ENCODE measurements at places on chromosomes 1 and 21.

DNA sequence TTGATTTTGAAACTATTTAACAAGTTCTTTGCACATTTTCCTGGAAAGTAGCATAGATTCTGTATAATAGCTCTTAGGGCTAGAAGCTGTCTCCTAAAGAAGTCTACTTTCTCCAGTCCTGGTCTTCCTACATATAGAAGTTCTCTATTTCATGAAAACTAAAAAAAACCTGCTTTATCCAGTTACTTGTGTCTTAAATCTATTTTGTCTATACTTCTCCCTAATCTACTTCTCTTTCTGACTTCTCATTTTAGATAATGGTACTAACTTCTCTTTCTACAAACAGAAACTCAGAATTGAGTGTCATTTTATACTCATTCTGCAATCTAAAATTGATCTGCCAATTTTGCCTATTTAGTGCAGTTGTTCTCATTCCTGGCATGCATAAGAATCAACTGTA is 28.7 kb downstream of the PDE4B start:
- DNase-seq: no peak

DNA sequence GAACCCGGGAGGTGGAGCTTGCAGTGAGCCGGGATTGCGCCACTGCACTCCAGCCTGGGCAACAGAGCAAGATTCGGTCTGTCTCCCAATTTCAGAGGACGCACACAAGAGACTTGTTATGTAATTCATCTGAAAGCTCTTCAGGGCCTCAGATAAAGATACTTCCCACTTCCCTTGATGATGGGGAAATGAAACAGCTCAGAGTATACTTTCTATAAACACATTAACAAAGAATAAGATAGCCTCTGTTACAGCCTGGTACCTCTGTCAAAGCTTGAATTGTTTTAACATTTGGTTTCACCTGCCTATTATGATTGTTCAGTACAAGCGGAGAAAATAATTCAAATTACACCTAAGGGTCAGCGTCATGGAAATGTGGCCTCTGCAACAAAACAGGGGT is 622.9 kb upstream of the ADGRL4 start:
- DNase-seq: no peak

DNA sequence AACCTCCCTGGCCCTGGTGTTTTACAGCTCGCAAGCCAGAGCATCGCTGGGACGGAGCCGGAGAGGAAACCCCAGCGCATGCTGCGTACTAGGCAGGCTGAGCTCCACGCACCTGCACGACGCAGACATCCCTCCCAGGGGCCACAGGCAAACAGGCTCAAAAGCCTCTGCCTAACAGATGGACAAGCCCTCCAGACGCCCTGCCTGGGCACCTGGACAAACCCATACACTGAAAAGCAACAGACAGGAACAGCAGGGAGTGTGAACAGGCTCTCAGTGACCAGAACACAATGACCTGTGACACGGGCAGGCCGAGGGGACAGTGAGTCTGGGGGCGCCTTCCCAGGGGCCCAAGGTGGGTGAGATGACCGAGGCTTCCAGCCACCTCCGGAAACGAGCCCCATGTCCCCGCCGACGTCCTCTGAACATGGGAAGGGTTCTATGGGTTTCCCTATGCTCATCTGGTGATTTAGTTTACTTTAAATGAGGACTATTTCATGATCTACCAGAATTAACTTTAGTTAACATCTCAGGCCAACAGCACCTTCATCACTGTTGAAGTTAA is 40.3 kb downstream of the NPHP4 start:
- DNase-seq: no peak

DNA sequence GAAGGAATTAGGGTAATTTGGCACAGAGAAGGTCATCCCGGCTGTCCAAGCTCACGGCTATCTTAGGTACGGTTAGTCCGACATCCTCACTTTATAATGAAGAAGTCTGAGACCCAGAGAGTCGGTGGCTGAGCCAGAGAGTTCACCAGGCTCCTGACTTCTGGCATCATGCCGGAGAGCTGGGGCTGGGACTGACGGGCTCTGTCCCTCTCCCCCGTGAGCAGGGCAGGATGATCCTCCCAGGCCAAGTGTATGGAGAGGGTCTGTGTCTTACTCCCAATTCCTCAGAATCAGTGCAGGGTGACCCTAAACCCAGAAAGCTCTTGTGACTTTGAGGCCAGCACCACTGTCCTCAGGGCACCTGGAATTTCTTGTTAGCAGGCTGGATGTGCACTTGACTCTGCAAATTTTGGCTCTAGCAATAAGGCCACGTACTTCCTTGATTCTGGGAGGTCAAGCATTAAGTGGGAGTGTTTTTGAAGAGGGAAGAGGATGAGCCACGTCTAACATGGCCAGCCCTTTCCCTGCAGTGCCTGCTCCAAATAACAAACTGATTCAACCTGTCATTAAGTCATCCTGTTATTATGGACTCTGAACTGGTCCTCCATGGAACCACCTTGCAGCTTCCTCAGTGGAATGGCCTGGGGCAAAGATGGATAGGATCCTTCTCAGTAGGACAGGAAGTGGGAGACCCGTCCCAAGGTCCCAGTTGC is 20.8 kb upstream of the BTG2 start:
- DNase-seq: no peak

GRCh38 chr1:29298246-29298645 is 61.9 kb downstream of the PTPRU start:
- no peak for DNase-seq

- no peak for DNase-seq
Observed at GRCh38 chr1:59415881-59416280, 119.0 kb downstream of the FGGY start.

DNA sequence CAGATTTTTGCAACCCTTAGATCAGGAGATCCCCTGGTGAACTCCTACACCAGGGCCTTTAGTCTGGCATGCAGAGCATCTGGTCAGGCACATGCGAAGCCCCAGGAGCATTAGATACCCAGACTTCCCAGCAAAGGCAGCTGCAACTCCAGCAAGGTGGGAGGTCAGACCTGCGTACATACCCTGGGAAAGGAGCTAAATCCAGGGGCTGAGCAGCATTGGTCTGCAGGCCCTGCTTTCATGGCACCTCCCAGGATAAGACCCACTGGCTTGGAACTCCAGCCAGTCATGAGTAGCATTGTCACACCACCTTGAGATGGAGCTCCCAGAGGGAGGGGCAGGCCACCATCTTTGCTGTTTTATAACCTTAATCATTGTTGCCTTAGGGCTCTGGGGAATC is 92.3 kb downstream of the KCNT2 start:
- DNase-seq: no peak

DNA sequence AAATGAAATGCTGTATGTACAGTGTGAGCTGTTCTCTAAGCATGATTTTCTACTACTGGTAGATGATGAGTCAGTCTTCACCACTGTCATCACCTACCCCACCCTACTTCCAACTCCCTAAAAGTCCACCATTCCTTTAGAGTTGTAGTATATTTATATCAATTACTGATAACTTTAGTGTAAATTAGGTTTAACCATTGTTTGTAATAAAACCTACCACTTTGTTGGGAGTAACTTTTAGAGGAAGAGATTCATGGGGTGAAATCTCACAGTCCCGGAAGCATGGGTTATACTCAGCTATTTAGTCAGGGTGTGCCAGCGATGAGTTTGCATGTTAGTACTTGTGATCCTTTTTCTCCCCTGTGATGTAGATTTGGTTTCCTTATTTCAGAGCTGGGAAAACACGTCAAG is 17.1 kb downstream of the MORC3 start:
- DNase-seq: no peak

- no peak for DNase-seq
Observed at GRCh38 chr1:183881387-183882131, 76.6 kb downstream of the RGL1 start.

- no peak for DNase-seq
Observed at GRCh38 chr1:201463071-201463552, 5.9 kb downstream of the PHLDA3 start.

DNA sequence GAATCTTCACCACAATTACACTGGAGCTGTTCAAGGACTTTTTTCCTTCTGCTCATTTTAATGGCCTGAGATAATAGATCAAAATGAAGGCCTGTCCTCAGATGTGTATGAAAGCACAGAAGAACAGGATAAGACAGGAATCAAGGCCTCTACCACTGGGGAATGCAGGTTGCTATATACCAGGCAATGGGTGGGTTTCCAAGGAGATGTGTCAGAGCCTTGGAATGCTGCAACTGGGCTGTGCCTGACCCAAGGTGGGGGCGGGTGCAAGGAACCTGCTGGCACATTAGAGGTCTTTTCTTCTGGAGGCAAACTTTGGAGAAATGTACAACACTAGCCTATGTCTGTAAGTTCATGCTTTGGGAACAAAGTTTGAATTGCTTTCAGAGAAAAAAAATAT is 21.7 kb upstream of the LAMC2 start:
- no peak for DNase-seq

DNA sequence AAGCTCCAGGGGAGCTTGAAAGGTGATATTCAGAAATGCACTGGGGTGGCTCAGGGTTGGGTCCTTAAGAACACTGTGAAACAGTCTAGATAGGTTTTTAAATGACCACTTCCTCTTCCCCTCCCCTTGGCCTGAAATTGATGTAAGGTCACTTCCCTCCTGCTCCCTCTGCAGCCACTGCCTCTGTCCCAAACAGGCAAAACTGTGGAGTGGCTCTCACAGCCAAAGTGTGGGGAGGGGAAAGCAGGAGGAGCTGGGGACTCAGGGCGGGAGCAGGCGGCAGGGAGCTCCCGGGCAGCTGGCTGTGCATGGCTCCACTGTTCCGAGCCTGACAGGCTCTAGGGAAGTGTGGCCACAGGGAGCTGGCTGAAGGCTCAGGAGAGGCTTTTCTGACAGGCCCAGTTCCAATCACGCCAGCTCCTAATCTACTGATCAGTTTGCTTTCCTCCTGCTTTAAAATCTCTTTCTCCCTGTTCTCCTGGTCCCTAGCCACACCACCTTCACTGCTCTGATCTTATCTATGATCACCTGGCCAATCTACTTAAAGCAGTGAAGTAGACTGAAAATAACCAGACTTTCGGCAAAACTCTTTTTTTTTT is 5.1 kb upstream of the CSRP1 start:
- no peak for DNase-seq

DNA sequence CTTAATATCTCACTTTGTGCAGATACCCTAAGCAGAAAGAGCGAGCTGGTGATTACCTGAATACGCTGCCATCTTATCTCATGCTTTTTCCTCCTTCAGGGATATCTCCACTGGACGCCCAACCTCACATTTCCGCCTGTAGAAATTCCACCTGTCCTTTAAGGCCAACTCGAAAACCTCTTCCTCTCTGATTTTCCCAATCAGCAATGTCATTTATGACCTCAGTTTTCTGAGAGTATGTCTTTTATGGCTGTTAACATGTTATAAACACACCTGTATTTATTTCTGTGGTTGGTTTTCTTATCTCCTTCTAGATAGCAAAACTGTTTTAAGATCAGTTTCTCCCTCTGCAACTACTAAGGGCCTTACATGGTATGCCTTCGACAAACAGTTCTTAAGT is 41.1 kb downstream of the CD34 start:
- no peak for DNase-seq

GRCh38 chr1:201408176-201408833 is 9.2 kb upstream of the LAD1 start:
- DNase-seq: peak; percentile 31

DNA sequence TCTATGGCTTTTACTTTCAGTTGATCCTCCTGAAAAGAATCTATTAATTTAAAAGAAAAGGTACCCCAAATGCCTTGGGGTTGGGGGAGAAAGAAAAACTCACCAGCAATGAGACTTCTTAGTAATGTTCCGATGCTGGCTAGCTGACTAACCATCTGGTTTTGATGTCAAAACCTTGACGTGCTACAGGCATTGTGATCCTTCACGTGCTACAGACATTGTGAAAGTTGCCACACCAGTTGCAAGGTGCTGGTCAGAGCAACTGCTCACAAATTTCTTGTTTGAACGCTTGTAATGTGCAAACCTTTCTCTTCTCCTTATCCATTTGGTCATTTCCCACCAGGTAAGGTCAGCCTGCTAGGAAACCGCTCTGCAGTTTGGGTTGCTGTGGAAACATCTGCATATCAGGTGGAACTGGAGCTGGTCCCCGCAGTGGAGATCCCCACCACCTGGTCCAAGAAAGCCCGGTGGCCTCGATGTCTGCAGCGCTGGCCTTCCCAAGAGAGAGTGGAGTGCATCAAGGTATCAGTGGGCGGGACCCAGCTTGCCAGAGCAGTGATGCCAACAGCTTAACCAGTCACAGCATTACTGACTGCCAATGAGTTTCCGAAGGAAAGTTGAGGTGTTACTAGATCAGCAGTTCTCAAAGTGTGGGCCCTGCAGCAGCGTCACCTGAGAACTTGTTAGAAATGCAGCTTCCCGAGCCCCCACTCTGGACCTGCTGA is 16.1 kb downstream of the MAB21L3 start:
- no peak for DNase-seq

GRCh38 chr1:244603498-244603897 is 49.4 kb upstream of the DESI2 start:
- DNase-seq: no peak

DNA sequence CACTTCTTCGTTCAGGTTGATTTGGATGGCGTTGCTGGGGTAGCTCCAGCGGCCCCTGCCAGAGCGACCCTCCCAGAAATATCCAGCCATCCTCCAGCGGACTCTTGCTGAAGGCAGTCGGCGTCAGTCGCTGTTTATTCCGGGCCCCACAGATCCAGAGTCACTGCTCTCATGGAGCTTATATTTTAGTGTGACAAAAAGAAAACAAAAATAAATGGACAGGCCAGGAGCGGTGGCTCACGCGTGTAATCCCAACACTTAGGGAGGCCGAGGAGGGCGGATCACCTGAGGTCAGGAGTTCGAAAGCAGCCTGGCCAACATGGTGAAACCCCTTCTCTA is 791 bp upstream of the CFAP298 start:
- no peak for DNase-seq

- DNase-seq: no peak
Observed at GRCh38 chr1:25065321-25065721, 135.2 kb upstream of the RUNX3 start.

DNA sequence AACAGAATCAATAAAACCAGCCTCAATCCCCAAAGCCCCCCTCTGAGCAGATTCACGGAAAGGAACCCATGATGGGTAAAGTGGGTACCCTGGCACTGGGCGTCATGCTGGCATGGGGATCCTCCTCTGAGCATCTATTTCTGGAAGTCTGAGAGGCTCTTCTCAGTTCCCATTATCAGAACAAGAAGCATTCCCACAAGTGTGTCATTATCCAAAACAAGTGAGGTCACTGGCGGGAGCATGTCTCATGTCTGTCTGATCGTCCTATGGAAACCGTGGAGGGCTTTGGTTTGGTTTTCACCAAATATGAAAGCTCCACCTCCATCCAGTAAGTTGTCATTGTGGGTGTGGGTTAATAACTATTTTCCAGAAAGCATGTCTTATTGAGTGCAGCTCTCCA is 70.7 kb downstream of the PGM1 start:
- no peak for DNase-seq

DNA sequence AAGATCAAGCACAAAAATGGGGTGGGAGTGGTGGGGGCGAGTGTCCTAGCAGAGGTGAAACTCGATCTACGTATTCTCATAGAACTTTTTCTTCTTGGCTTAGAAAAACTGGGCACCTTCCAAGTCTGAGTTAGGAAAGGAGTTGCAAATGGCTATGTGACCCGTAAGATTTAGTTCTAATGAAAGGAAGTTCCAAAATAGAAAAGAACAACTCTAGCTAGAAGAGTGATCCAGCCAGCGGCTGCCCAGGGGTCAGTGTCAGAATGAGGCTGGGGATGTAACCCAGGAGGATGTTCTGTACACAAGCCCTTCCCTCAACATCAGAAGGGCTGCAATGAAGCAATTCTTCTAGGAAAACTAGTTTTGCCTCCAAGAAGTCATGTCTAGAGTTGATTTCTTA is 5.2 kb downstream of the MTARC1 start:
- DNase-seq: no peak

Data from activated effector memory CD4-positive, alpha-beta T cell treated with Interleukin-2 at 50 U/mL for 16 hours (primary cell).